ENCODE measurements at places on chromosomes 11 and 22.
A peak's percentile ranks its signal among the peaks of the same experiment; 100 is the strongest.

DNA sequence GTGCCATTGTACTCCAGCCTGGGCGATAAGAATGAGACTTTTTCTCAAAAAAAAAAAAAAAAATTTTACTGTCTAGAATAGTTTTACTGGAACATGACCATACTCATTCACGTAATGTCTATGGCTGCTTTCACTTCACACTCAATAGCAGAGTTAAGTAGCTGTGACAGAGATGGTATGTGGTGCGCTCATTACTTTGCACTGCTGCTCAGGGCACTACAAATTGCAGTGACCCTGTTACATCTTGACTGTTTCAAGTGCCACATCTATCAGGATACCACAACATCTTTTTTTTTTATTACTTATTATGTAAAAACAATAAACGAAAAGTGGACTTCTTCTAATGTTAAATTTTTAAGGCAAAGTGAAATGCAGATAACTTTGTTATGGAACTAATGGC is 110.3 kb downstream of the ARHGAP20 start:
- DNase-seq: no peak

- no peak for DNase-seq
Measured at GRCh38 chr11:32139896-32140520, 49.1 kb downstream of the RCN1 start.

- DNase-seq: no peak
Measured at GRCh38 chr11:118921121-118921928, 4.4 kb downstream of the BCL9L start.

DNA sequence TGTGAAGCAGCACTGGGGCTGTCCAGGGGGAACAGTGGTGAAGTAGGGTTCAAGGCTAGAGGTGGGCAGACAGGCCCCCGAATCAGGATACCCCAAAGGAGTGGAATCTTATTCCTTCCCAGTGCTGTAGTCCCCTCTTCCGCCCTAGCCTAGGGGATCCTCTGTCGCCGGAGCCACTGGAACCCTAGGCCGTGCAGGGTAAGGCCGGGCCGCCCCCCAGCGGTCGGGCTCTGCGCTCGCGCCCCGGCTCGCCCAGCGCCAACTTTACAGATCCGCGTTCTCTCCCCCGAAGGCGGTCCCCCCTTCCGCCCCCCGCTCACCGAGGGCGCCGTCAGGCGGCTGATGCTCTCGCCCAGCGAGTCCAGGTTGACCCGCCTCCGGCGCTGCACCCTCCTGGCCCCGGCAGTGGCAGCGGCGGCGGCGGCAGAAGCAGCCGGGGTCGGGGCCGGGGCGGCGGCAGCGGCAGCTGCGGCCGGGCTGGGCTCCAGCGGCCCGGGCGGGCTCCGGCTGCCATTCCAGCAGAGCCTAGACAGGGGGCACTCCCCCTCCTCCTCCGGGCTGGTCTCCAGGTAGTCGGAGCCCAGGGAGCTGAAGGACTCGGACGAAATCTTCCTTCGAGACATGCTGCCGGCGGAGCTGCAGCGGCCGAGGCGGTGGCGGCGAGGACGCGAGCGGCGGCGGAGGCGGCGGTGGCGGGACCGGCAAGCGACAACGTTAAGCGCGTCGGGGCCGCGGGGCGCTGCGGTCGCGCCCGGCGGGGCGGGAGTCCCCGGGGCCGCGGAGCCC is 650 bp downstream of the GUCY1A2 start:
- no peak for DNase-seq

GRCh38 chr11:118883368-118884071 is at the start of gene CXCR5:
TSS of gene CXCR5 (plus strand) at chr11:118883892. CDS start at chr11:118883942, 50 bp downstream.
- DNase-seq: no peak

- DNase-seq: no peak
Measured at GRCh38 chr11:20403059-20403458, 15.5 kb downstream of the PRMT3 start.

GRCh38 chr11:39784873-39785272 is 1674.6 kb downstream of the LRRC4C start:
- no peak for DNase-seq

DNA sequence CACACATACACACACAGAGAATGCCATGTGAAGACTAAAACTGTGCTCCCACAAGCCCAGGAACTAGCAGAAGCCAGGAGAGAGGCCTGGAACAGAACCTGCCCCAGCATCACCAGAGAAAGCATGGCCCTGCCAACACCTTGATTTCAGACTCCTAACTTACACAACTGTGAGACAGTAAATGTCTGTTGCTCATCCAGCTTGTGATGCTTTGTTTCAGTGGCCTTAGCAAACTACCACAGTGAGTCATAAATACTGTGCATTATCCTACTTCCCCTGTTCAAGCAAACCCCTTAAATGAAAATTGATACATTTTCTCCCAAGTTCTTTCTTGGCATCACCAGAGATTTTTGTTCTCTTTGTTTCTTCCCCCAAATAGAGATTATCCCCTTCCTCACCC is 1539.4 kb upstream of the TENM4 start:
- no peak for DNase-seq

DNA sequence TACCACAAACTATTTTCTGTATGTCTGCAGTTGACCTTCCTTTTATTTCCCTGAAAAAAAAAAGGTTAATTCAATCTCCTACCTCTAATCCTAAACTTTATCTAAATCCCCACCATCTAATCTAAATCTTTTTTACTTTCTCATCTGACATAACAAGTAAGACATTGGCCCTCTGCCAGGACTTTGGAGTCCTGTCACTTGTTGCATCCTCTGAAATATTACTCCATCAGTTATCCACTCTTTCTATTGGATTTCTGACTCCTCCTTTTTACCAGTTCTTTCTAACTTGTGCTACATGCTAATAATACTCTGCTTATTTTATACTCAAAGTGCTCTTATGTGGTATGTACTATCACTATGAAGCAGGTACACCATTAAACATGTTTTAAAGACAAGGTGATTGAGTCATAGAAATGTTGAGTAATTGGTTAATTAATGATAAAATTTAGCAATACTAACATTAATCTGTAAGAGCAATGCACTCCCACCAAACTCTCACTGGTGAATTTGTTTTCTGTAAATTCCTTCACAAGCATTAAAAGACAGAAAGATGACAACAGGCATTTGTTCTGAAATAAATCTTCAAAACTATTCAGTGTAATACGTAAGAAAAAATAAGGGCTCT is 914.2 kb upstream of the RAG2 start:
- no peak for DNase-seq

DNA sequence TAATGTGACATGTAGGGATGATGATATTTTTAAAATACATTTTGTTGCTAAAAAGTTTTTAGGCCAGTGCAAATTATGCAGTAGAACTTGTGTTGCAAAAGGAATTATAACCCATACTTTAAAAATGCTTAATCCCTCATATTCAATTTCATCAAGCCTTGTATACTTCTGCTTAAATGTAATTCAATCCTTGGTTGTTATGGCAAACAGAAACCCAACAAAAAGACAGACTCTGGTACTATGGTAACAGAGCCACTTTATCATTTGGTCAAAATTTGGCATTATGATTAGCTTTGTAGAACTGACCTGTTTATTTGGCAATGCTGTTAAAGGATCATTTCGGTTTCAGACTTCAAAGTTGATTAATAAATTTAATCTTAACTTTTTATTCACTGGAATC is 284.8 kb downstream of the TMEM135 start:
- no peak for DNase-seq

DNA sequence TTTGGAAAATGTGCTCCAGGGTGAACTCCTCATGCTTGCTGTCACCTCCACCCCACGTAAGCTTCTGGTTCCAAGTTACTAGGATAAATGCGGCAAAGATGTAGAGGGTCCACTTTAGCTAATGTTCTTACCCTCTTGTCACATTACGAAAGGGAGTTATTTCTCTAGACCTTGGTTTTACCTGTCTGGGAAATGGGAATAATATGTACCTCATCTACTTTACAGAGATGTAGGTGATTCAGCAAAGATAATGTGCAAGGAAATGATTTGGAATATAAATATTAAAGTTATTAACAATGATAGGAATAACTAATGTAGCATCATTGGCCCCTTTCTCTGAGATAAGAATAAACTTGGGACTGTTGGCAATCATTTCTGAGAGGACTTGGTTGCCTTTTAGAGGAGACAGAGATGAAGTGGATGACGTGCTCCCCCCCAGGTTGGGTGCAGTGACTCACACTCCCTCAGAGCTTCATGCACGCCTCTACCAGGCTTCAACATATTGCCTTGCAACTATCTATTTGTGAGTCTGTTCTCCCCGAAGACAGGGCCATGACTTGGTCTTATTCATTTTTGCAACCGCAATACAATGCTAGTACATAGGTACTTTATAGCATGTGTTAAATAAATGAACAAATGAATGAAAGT is 97.1 kb downstream of the ME3 start:
- DNase-seq: no peak

DNA sequence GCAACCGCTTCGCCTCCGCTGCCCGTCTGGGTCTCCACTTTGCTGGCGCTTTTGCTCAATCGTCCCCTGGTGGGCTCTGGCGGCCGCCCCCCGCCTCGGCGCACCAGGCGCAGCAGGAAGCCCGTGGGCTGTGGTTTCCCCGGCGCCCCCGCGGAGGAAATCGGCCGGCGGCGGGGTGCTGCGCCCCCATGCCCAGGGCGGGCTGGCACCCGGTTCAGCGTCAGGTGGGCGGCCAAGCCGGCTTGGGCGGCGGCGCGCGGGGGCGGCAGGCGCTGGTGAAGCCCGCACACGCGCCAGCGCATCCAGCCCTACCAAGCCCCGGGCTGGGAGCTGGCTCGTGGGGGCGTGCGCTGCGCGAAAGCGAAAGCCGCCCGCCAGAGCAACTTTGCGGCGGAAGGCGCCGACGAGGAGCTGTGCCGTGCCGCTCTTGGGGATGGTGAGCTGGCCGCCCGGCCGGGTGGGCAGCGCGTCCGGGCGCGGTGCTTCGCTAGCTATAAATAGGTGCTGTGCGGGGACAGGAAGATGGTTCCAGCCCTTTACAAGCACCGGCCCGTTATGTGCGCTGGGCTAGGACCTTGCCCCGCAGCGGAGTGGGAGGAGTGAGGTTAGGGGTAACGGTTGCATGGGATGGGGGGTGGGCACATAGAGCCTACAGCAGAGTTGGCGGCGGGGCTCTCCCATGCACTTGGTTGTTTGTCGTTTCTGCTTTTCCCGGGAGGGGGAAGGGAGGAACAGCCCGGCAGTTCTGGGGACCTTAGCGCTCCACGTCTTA is 25.0 kb upstream of the SUSD2 start:
- DNase-seq: peak; percentile 49

GRCh38 chr22:38952281-38952993 is 5.0 kb upstream of the APOBEC3A start:
- no peak for DNase-seq

DNA sequence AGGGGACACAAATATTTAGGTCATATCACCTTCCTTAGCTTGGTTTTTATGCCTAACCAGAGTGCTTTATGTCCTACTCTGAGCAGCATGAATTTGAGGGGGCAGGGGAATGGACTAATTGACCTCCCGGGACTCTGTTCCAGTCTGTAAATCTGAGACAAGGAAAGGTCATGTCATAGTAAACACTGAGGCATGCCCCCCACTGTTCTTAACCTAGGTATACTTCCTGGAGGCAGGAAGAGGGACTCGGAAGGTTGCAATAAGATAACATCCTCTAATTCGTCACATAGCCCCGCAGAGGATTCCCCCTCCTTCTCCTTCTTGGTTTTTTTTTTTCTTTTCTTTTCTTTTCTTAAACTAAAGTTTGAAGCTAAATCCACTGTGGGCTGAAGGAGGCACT is 540.3 kb upstream of the CADM1 start:
- DNase-seq: no peak

- no peak for DNase-seq
Measured at GRCh38 chr11:78022397-78023396, at the start of gene KCTD14. TSS of gene KCTD14 (minus strand) at chr11:78023276. CDS start at chr11:78023249, 27 bp downstream.

DNA sequence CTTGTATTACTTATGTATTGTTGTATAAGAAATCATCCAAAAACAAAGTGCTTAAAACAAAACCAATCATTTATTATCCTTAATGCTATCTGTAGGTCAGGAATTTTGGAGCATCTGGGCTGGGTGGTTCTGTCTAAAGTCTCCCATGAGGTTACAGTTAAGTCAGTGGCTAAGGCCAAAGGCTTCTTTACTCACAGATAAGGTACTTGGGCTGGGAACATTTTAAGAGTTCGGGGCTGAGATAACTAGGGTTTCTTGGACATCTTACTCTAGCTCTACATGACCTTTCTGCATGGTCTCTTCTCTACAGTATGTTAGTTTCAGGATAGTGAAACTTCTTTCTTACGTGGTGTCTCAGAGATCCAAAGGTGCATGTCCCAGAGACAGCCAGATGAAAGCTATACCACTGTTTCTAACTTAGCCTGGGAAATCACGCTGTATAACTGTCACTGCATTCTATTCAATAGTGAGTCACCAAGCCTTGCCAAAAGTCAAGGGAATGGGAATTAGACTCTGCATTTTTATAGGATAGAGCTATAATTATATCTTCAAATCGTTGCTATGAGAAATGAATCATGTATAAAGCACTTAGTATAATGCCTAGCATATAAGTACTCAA is 29.6 kb downstream of the SOX6 start:
- DNase-seq: no peak

DNA sequence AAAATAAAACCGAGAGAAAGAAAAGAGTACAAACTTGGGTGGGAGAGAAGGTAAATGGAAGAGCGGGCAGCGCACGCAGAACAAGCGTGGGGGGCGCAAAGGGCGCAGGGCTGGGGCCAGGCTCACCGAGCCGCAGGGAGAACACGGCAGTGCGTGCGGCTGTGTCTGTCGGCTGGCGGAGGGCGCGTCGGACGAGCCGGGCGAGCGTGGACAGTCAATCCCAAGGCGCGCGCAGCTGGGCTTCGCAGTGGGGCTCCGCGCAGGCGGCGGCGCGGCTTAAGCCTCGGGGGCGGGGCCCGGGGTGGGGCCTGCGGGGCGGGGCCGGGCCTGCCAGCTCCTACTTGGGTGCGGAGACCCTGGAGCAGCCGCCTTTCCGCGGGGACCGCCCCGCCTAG is at the start of gene UCP2:
UCP2 (minus strand) TSS at position 249 of the 395 bp plus-strand sequence. CDS start 4,465 bp downstream, outside the sequence.
- DNase-seq: peak; percentile 79

DNA sequence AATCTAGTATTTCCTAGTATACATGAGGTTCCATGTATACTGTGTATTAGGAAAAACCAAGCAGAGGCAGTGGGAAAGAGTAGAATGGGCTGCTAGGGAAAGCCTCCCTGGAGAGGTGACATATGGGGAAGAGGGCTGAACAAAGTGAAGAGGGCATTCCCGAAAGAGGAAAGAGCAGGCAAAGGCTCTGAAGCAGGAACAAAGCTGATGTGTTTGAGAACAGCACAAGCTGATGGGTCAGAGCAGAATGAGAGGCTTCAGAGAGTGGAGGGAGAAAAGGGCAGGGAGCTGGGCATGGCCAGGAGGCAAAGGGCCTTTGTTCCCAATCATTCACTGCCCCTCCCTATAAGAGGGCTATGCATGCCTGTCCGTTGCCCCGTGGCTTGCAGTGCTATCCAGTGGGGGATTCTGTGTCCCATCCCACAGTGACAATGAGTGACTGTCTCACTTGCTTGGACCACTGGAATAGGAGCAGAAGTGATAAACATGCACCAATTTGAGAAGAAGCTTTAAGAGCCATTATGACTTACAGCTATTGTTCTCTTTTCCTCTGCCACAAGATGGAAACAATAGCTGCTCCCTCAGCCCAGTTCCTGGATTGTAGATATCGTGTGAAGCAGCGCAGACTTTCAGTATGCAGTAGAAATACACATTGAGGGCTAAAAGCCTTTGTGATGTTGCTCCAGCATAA is 39.6 kb downstream of the GALNT18 start:
- no peak for DNase-seq

All from activated T-cell treated with anti-CD3 and anti-CD28 coated beads for 24 hours (primary cell).